ENCODE measurements at places on chromosomes 7 and 10. TPM values are rescaled to one million over a fixed set of nuclear protein-coding genes. Genes with fewer than 3 reads are reported as not detected.

The ZNF503 gene
- 12.4 TPM for total RNA-seq

- DNase-seq, result no peak
Measured at GRCh38 chr10:70680899-70681730, 8.8 kb downstream of the ADAMTS14 start.

DNA sequence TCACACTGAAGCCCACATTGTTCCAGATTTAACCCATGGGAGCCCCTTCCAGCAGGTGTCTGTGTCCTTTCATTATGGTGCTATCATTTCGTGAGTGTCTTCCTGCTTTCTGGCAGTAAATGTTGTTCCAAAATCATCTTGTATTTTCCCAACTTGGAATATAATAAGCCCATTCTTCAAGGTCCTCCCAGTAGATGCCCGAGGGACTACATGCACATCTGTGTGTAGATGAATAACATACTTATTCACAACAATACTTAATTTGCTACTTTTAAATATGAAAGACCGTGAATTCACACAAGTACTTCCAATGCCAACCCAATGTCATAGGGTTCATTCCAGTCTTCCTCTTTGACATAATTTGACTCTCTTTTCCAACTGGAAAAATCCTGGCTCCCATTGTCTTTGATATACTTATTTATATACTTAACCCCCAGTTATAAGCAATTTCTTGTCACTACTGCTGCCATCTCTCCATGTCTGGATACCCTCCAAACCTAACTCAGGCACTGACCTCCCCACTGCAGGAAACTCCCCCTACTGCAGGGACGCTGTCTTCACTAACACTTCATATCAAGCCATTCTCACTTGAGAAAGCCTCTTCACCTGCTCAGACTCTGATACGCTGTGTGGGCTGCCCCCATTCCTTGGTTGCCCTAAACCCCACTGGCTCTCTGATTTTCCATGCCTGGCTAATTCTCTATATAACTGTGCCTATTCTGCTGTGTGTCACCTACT lies 1119.2 kb downstream of the CNTNAP2 start:
- no peak for DNase-seq

DNA sequence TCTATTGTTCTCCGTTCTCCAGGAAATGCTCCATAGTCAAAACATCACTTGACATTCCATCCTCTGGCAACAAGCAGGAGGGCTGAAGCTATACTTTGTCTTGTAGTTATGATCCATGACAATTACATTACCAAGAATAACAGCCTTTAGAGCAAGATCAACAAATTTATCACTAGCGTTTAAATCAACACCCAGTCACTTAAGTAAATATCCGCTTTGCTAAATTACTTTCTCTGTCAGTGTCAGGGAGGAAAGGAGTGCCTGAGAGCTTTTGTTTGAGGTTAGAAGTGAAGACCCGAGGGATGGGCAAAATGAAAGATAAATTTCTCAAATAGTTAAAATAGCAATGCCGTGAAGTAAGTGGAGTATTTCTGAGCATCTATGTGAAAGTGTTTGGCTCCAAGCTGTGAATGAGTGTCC lies 236.1 kb upstream of the BMPER start:
- peak; percentile 70 for DNase-seq

- DNase-seq, result no peak
Measured at GRCh38 chr7:4256286-4256685, 425.8 kb upstream of the FOXK1 start.

GRCh38 chr7:30068117-30068516 lies 39.9 kb downstream of the PLEKHA8 start:
- DNase-seq, result no peak

GRCh38 chr10:12945690-12946359 lies 55.7 kb downstream of the CCDC3 start:
- DNase-seq, result no peak

The DNA2 gene
- total RNA-seq, result 4.6 TPM
